Activated CD4-positive, alpha-beta T cell treated with anti-CD3 and anti-CD28 coated beads for 24 hours (primary cell): ENCODE measurements at places on chromosomes 6 and 20.

DNA sequence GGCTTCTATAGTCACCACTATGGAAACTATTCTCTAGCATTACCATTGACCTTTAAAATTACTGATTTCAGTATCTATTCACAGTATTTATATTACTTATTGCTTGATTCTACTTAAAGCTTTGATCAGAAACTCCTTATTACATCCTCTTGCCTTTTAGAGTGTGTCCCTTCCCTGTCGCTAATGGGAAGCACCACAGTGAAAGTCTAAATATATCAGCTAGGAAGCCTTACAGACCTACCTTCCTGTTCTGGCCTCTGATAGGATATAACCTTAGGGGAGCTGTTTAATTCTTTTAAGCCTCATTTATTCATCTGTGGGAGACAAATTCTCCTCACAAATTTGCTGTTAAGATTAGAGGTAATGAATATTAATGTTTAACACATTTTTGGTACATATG is 122.7 kb downstream of the ADGRB3 start:
- DNase-seq = no peak

GRCh38 chr6:5028301-5028700 is 24.5 kb upstream of the RPP40 start:
- DNase-seq = no peak

GRCh38 chr6:69775585-69775849 is 21.3 kb downstream of the LMBRD1 start:
- no peak for DNase-seq

GRCh38 chr6:125922322-125922860 is 34.2 kb upstream of the HINT3 start:
- DNase-seq = no peak

DNA sequence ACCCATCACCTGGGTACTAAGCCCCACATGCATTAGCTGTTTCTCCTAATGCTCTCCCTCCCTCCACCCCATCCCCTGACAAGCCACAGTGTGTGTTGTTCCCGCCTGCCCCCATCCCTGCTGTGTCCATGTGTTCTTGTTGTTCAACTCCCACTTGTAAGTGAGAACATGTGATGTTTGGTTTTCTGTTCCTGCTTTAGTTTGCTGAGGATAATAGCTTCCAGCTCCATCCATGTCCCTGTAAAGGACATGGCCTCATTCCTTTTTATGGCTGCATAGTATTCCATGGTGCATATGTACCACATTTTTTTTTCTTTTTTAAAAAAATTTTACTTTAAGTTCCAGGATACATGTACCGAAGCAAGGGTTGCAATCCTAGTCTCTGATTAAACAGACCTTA is 76.7 kb downstream of the RNF217 start:
- no peak for DNase-seq

- no peak for DNase-seq
Measured at GRCh38 chr6:12081771-12082170, 69.7 kb downstream of the HIVEP1 start.

DNA sequence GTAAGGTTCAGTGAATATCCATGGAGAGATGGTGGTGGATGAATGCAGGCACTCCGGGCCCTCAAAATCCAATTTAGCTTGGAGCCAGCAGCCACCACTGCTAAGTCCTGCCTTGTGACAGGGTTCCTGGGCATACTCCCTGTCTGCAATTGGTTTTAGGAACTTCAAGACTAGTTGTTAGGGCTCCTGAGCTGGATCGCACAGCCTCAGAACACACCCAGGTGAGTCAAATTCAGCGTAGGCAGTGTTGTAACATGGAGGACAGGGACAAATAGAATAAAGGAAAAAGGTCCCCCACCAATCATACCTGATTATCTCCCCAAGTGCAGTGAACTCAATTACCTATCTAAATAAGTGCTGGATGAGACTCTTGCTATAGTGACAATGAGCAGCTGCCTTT is 74.6 kb downstream of the PERP start:
- no peak for DNase-seq

DNA sequence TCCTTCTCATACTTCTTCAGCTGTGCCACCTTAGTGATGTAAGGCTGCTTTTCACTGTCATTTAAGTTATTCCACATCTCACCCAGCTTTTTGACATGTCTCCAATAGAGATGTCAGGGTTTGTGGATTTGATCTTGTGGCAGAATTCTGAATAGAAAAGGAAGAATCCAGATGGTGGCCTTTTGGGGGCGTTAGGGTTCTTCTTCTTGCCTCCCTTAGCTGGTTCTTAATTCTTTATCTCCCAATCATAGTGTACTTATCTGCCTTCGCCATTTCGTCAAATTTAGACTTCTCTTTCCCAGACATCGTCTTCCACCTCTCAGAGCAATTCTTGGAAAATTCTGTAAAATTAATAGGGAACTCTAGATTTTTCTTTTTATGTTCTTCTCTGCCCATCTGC is 422.9 kb downstream of the GJA1 start:
- no peak for DNase-seq

DNA sequence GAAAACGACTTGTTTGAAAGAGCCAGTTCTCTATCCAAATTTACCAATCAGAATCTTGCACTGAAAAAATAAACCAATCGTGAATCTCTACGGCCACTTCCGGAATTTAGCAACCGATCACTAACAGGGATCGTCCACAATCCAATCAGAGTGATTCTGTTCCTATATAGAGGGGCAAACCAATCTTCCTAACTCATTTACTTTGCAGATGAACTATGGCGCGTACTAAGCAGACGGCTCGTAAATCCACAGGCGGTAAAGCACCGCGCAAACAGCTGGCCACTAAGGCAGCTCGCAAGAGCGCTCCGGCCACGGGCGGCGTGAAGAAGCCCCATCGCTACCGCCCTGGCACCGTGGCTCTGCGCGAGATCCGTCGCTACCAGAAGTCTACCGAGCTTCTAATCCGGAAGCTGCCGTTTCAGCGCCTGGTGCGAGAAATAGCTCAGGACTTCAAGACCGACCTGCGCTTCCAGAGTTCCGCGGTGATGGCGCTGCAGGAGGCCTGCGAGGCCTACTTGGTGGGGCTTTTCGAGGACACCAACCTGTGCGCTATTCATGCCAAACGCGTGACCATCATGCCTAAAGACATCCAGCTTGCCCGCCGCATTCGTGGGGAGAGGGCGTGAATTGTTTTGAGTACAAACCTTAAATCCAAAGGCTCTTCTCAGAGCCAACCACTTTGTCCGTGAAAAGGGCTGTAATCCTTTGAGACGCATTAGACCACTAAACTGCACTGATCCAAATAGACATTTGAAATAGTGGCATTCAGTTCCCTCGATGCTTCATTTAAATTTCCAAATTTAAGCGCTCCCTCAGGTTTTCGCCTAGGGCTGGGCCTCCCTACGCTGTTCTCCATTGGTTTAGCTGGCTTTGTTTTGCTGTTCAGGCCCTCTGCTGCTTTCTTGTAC is 138.0 kb downstream of the HFE start:
- no peak for DNase-seq

DNA sequence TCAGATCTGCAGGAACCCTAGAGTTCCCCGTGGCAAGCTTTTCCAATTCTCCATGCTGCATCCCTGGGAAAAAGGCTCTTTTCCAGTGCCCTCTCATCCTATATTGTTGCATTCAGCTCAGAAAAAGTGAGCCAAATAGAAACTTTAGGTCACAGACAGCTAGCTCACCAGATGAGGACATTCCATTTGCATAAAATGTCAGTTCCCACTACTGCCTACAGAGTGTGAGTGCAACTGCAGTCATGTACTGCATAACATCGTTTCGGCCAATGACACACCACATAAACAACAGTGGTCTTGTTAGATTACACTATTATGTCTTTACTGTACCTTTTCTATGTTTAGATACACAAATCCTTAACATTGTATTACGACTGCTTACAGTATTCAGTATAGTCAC is 8.6 kb downstream of the HS3ST5 start:
- no peak for DNase-seq

DNA sequence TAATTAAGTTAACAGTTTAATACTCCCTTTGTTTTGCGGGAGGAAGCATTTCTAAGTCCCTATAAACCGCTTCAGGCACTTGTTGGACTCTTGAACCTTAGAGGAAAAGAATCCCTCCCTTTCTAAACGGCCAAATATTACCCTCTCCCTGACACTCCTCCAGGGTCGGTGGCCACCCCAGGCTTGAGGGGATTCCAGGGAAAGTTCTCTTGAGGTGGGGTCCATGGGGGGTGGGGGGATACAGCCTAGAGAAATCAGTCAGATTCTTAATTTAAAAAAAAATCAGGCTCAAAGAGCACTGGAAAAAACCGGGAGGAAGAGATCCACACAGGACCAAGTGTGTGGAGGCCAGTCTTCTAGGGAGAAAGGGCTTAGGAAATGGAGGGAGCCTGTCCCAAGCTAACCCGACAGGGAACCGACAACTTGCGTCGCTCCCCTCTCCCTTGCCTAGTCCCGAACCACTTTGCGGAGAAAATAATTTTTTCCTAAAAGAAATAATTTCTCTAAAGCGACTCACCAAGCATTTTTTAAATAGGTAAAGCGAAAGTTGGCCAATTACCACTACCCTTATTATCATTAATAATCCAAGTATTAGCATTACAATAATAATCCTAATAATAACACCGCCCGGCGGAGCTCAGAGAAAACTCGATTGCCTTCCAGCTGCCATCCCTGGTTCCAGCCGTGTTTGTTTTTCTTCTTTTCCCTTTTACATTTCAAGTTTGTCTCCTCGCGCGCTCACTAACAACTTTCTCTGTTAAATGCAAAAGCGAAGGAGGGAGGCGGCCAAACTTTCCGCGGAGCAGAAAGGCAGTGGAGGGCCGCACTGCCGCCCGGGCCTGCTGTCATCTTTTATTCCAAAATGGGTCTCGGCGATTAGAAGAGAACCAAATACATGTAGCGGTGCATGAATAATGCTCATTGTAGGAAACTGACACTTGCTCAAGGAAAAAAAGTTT is 4.8 kb downstream of the NR2E1 start:
- no peak for DNase-seq

DNA sequence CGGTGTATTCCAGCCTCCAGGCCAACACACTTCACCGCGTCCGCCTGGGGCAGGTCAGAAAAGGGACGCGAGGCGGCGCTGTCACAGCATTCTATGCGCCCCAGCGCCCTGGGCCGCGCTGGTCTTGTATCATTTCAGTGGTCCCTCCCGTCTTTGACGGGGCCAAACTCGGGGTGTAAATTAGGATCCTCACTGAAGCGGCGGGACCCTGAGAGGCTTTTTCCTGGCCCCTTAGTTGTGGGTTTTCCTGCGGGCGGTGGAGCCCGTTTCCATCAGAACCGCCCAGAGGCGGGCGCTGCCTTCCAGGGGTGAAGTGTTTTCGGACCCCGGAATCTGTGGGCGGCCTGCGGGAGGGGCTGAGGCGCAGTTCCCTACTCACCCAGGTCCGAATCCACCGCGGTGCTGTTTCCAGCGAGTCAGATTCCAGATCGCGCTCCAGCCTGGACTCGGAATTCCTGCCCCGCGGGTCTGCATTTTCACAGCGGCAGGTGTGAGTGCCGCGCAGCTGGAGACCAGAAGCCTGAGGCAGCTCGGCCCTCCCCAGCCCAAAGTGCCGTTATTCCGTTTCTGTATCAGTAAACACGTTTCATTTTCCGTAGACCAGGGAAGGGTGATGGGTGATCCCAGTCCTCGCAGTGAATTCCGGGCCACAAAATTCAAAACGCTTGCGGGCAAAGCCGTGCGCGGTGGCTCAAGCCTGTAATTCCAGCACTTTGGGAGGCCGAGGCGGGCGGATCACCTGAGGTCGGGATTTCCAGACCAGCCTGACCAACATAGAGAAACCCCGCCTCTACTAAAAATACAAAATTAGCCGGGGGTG is 3.9 kb upstream of the MICB start:
- DNase-seq = peak; percentile 79

GRCh38 chr6:5814116-5814515 is 192.6 kb downstream of the NRN1 start:
- DNase-seq = no peak

DNA sequence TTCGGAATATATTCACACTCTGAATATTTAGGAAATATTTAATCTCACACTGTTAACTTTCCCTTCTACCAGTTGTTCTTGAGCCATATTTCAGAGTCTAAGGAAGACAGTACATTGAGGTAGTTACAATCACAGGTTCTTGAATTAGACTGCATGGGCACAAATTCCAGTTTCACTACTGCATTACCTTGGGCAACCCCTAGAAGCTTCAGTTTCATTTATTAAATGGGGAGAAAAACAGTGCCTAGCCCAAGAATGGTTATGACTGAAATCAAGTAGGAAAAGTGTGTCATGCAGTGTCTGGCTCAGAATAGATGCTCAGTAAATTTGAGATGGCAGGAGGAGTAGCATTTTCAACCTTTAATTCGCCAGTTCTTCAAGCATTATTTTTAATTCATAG is 124.5 kb upstream of the SAMD5 start:
- no peak for DNase-seq

GRCh38 chr6:114342086-114342825 is 567 bp downstream of the HS3ST5 start:
- DNase-seq = no peak

GRCh38 chr6:41836660-41837052 is 49.2 kb downstream of the TOMM6 start:
- no peak for DNase-seq

- DNase-seq = no peak
Measured at GRCh38 chr6:129141499-129141898, 258.6 kb downstream of the LAMA2 start.

DNA sequence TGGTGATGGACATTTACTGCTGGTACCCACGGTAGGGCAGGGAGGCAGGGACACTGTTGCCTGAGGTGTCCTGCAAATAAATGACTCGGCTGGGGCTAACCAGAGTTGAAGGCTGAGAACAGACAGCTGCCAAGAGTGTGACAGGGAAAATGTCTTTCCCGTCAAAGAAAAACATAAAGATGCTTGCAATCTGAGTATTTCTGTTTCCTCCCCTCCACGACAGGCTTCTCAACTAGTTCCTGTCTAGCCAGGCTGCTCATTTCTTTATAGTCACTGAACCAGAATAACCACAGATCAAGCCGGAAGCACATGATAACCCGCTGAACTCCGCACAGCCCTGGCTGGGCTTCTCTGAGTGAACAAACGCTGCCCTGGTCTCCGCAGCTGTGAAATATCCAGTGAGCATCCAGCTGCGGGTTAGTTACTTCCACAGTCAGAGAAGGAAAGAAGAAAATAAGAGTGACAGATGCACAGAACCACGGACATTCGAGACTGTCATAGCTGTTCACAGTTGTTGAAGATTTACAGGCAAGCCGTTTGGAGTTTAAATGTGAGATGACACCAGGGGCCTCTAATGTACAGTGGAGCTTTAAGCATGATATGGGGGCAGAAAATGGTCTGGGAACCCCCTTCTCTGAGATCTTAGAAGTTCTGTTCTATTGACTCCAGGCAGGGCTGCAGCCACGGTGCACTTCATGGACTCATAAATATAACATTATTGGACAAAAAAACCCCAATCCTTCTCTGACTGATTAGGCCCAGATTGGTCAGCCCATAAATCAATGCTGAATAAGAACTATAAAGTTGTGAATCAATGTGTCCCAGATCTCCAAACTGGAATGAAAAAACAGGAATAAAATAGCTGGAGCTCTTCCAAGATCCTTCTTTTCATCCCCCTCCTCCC is 299.9 kb upstream of the SUPT3H start:
- peak; percentile 14 for DNase-seq

- DNase-seq = no peak
Measured at GRCh38 chr6:156420172-156420993, 356.8 kb upstream of the ARID1B start.

GRCh38 chr6:119985952-119986736 is 636.6 kb upstream of the MAN1A1 start:
- DNase-seq = no peak

GRCh38 chr6:68572525-68572924 is 62.6 kb upstream of the ADGRB3 start:
- DNase-seq = no peak

GRCh38 chr6:27138837-27139755 is 108.4 kb upstream of the PRSS16 start:
- no peak for DNase-seq
